ENCODE measurements at places on chromosomes 7 and 10.

DNA sequence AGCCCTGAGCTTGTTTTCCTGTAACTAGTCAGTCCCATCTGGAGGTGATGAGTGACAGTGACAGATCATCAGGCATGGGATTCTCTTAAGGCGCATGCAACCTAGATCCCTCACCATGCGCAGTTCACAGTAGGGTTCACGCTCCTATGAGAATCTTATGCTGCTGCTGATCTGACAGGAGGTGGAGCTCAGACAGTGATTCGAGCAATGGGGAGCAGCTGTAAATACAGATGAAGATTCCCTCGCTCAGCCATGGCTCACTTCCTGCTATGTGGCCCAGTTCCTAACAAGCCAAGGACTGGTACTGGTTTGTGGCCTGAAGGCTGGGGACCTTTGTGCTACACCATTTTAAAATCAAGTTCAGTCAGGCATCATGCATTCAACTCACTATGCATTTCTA lies 221.7 kb downstream of the KIAA1217 start:
- no peak for DNase-seq

GRCh38 chr7:126727930-126728391 lies 524.8 kb downstream of the GRM8 start:
- no peak for DNase-seq

DNA sequence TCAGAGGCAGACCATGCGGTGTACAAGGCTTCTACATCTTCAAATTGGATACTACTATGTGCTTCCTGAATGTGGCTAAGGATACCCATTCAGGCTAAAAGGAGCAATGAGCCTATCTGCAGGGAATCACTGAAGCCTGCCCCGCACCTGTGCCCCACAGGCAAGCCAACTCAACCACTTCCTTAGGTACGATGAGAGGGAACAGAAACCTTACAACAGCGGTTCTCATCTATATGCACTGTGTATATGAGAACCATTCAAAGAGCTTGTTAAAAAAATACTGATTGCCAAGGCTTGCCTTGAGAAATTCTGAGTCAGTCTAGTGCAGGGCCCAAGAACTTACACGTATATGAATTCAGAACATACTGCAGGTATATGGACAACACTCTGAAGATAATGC lies 679.6 kb downstream of the PARD3 start:
- DNase-seq = no peak

GRCh38 chr7:147798001-147798400 lies 792.6 kb upstream of the C7orf33 start:
- DNase-seq = no peak

- no peak for DNase-seq
Measured at GRCh38 chr7:144908324-144908723, 72.5 kb upstream of the TPK1 start.

DNA sequence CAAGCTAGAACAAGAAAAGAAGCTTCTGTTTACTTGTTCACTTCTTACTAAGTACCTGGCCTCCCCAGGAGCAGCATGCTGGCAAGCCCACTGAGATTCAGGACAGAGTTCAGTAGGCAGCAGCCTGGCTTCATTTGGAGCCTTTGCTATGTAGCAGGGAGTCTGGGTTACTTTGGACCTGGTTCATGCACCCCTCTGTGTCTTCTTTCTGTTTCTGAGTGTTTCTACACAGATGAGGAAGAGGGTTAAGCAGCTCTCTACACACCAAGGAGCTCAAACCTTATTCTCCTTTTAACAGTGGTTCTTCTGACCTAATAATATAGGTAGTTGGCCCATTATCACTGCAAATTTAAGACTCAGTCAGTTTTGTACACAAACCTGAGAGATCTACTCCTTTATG lies 152.9 kb downstream of the ARID5B start:
- no peak for DNase-seq

DNA sequence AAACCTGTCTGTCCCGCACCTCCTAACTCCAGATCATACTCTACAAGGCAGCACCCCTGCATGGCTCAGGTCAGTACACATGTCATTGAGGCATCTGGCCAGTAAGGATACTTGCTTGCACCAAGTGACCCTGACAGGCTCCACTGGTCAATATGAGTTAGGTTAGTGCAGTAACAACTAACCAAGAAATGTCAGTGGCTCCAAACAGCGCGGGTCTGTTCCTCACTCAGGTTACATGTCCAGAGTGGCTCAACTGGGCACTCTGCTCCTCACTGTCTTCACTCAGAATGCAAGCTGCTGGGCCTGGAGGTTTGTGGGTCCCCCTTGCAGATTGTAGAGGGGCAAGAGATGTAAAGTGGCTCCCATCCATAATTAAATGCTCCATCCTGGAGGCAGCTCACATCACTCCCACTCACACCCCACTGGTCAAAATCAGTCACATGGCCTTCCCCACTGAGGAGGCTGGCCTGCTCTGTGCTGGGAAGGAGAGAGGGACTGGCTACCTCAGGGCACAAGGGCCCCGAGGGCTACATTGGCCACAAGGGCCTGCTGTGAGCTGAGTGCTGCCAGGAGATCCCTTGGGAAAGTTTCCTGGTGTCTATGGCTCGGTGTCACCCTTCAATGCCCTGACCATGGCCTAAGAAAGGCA lies 109.1 kb upstream of the GDF10 start:
- no peak for DNase-seq

GRCh38 chr7:106629516-106629915 lies 31.4 kb downstream of the CCDC71L start:
- DNase-seq = peak; percentile 7

GRCh38 chr10:52895059-52895458 lies 122.5 kb upstream of the MBL2 start:
- no peak for DNase-seq

DNA sequence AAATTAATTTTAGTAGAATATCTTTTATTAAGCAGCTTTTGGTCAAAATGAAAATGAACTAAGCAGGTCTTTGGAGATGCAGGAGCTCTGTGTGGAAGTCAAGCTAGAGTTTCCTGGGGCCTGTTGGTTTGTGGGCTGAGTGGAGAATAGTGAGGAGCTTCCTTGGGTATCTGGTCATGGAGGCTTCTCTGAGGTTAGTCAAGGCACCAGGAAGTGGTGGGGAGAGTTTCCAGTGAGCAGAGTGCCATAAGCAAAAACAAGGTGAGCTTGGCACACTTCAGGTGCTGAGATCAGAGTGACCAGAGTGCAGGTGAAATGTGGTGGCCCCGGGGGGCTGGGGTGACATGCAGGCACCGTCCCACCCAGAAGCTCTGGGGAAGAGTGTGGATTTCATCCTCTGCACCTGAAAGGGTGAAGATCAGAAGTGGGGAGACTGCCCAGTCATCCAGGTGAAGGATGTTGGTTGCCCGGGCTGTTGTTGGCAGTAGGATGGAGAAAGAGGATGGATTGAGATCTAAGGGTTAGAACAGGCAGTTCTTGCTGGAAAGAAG lies 77.4 kb downstream of the WDR37 start:
- no peak for DNase-seq

GRCh38 chr10:56090914-56091540 lies 270.0 kb downstream of the ZWINT start:
- DNase-seq = no peak

GRCh38 chr7:26101361-26102151 lies 50.4 kb upstream of the NFE2L3 start:
- DNase-seq = no peak

- DNase-seq = no peak
Measured at GRCh38 chr10:103786020-103786419, 69.4 kb downstream of the SH3PXD2A start.

DNA sequence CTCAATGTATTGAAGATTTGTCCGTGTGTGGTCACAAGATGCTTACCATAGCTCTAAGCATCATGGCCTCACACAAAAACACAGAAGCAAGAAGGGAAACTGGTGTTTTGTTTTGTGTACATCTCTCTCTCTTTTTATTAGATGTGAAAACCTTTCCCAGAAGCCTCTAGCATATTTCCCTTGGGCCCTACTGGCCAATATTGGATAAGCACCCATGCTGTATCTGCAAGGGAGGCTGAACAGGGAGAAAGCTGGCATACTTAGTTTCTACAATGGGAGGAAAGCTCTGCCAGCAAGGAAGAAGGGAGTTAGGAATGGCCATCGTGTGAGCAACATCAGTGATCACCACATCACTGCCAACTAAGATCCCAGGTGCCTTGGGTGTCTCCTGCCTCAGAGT lies 9.6 kb upstream of the NAMPT start:
- no peak for DNase-seq

DNA sequence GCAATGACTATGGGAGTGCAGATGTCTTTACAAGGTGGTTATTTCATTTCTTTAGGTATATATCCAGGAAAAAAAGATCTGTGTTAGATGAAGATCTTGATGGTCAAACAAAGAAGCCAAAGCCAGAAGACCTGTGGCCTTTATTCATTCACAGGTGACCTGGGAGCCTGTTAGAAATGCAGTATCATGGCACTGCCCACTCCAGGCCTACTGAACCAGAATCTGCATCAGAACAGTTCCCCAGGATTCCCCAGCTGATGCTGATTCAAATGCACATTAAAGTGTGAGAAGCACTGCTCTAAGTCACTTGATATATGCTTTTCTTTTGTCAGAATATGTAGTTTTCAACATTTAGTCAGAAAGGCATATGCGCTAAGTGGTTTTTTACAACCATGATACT lies 251.1 kb downstream of the IPMK start:
- DNase-seq = no peak

DNA sequence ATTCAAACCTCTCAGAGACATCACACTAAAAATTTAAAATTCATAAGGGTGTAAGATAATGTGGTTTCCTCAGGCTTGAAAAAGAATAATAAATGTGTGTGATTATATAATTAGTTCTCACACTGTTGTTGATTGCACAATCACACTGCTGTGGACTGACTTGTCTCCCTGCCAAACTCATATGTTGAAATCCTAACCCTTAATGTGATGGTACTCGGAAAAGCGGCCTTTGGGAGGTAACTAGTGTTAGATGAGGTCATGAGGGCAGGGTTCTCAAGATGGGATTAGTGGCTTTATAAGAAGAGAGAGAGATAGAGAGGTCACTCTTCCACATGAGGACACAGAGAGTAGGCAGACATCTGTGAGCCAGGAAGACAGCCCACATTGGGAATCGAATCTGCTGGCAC lies 128.5 kb upstream of the COL1A2 start:
- DNase-seq = no peak

- DNase-seq = no peak
Measured at GRCh38 chr10:131902211-131902610, 1.4 kb downstream of the PPP2R2D start.

DNA sequence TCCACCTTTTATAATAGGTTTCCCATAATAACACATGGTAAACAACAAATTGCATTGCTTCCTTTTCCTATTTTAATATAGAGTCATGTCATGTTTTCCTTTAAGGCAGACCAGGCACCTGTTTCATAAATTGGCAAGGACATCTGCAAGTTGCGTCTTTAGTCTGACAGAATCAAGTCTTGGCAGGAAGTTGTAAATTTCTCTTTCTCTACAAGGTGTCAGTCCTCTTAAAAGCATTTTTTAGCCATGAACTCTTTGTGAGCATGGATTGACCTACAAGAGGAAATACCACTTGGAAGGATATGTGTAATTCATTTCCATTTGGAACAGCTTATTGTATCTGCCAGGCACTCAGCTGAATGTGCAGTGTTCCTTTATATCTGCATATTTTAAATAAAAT lies 176.8 kb downstream of the PRKG1 start:
- DNase-seq = no peak

DNA sequence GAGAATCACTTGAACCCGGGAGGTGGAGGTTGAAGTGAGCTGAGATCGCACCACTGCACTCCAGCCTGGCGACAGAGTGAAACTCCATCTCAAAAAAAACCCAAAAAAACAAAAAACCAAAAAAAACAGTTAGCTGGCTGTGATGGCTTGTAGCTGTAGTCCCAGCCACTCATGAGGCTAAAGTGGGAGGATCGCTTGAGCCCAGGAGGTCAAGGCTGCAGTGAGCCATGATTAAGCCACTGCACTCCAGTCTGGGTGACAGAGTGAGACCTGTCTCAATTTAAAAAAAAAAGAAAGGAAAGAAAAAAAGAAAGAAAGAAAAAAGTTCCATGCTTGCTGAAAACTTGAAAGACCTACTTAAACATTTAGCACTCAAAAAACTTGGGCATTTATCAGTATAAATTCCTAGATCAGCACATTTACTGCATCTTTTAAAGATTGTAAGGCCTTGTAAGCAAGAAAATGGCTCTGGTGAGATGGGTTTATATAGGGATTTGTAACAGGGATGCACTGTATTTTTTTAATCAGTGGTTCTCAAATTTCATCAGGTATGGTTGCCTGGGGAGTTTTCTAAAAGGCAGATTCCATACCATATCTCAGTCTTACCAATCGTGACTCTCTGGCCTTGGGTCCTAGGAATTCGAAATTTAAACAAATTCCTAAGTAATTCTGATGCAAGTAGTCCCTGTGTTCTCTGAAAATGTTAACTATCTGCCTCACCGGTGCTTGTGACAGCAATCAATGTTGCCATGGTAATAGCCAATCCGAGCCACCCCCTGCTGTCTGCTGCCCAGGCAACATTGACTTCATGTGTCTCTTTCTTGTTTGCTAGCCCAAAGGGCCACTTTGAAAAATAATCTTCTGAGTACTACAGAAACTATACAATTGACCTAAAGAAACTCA lies 11.5 kb upstream of the NT5C2 start:
- no peak for DNase-seq

DNA sequence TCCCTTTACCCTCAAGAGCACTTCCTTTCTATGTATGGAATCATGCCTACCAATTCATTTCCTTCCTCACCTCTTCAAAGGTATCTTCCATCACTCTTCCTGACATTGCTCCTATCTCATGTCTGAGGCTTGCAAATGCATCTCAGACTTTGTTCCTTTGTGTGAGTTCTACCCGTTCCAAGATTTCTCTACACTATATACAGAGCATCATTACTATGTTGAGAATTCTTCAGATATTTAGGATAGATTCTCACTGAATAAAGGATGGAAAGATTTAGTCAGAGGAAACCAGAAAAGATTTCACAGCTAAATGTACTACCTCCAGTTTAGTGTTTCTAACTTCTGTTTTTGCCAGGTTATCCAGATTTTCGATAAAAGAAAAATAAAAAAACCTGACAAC lies 462.7 kb downstream of the PHTF2 start:
- no peak for DNase-seq

DNA sequence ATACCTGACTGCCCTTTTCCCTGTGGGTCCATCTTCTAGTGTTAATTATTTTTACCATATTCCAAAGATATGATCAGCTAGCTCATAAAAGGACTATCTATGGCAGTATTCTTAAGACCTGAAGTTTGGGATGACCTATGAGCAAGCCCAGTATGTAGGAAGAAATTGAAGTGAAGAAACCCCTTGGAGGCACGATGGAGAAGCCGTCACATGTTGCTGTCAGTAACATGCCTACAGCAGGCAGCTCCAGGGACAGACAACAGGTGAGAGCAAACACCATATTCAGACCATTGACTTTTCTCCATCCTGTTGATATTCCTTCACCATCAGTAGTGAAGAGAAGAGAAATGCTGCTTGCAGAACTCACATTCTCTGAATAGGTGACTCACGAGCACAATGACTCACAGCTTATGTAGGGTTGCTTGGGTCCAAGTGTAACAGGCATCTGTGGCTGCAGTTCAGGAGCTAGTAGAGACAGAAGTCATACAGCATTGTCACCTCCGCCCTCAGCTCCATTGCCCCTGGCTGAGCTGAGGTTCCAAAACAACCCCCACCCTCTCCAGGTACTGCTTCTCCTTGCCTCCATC lies 8.4 kb upstream of the LYZL2 start:
- DNase-seq = peak; percentile 55

Data from AG09309 (cell line).